Mesothelial cell of epicardium (in vitro differentiated cells): ENCODE measurements at places on chromosomes 2 and 18.

- DNase-seq, result no peak
Observed at GRCh38 chr2:148548716-148549400, 95.7 kb upstream of the EPC2 start.

DNA sequence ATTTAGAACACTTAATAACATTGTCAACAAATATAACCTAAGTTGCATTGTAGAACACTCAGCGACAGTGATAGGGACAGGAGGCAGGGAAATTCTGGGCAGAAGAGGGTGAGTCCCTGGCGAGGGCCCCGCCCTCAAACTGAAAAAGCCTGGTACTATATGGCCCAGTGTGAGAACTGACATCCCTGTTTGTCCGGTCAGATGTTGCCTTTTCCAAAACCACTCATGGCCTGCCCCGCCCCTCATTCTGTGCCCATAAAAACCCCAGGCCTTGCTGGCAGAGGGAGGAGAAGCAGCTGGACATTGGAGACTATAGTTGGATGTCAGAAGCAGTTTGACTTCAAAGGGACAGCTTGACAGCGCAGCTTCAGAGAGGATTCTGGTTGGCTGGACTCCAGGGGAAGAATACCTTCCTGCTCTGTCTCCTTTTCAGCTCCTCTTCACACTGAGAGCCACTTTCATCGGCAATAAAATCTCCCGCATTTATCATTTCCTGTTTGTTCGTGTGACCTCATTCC lies 47.0 kb downstream of the FAM117B start:
- no peak for DNase-seq

DNA sequence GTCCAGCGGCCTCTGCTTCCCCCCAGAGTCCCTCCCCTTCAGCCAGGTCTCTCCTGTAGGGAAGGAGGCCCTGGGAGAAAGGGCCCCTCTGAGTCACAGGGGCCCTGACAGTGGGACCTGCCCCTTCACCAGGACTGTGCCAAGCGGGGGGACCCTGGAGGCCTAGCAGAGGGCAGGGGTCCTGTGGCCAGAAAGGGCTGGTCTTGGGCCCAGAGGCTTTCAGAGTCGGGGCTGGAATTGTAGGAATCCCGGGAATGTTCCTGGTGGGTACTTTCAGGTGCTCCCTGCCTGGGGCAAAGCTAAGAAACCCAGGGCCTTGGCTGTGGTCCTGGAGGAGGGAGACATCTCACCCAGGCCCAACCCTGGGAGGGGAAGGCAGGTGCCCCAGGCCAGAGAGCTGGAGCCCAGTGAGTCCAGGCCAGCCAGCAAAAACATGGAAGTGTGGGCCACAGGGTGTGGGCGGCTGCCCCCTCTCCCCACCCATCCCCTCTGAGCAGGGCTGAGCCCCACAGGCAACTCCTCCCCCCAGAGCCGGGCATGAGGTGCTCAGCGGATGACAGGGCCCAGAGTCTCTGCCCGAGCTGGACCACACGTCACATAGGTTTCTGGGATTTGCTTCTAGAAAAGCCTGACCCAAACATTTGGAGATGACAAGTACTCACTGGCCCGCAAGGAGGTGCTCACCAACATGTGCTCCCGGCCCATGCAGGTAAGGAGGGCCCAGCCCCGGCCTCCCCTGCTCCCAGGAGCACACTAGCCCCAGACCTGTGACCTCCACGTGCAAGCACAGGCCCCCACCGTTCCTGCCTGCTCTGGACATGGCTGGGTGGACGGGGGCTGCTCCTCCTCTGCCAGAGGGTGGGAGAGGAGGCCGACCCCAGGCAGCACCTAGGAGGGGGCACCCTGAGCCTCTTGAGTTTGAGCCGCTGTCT lies 48.2 kb upstream of the ALPP start:
- no peak for DNase-seq

GRCh38 chr2:219213486-219214071 lies 5.2 kb downstream of the ABCB6 start:
- DNase-seq, result no peak

DNA sequence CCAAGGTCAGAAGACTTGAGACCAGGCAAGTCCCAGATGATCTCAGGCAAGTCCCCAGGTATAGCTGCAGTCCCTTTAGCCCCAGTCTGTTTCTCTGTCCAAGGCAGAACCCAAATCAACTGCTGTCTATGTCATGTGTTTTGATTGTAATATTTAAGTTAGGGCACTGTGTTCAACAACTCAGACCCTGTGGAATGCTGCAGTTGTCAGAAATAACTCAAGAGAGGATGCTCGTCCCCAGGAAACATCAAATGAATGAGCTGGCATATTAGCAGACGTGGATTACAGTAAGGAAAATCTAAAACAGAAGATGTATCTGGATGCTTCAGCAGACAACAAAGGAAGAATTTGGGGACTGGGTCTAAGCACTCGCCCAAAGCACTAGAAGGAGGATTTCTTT lies 70.1 kb downstream of the BCL11A start:
- DNase-seq, result no peak

GRCh38 chr2:197673106-197673505 lies 2.3 kb downstream of the RFTN2 start:
- DNase-seq, result no peak
